ENCODE measurements at places on chromosomes 12 and 14. TPM values are rescaled to one million over a fixed set of nuclear protein-coding genes. Genes with fewer than 3 reads are reported as not detected.

DNA sequence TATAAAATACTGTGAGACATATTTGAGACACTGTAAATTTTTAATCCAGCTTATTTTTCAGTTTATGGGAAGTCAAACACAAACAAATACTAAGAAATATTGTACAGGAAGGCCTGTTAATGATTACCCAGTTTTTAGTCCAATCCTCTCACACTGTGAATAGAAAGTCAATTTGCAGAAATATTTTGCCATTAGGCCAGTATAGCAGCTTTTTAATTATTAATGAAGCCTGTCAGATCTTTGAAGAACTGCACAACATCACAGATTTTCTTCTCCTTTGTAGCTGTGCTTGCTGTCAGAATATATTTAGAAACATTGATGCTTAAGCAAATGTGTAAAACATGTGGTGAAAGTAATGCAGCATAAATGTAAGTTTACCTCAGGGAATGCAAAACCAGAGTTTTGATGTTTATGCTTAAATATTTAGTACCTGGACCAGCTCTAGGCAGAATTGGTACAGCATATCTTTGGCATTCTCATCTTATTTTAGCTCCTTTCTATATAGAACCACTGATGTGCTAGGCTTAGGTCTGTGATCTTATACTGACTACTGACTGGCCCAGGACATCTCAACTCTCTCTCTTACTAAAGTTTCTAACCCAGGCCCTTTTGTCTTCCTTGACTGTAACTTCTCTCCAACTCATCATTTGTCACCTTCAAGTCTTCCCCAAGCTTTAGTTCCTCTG lies 230.8 kb upstream of the NAV3 start:
- no peak for DNase-seq

The GLIPR1 gene
- total RNA-seq: 34.4 TPM

The CDCA3 gene
- total RNA-seq: 143 TPM

DNA sequence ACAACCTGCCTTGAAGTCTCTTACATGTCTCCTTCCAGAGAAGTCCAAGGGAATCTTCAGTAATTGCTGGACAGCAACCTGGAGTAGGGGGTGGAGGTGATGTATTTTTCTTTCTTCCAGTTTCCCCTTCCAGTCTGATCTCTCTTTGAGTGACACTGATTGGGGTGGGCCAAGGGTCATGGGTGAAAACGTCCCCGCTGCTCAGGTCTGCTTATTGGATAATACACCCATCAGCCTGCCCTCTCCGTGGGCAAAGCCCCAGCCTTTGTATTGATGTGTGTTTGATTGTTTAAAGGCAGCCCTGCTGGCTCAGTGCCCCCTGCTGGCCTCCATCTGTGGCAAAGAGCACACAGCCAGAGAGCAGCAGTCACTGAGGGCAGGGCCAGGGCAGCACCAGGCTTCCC lies 35.7 kb upstream of the ATP2A2 start:
- DNase-seq: no peak

The KCNK10 gene
- total RNA-seq: not detected

The RNFT2 gene
- 0.47 TPM for total RNA-seq

The RHOJ gene
- total RNA-seq: 0.32 TPM

DNA sequence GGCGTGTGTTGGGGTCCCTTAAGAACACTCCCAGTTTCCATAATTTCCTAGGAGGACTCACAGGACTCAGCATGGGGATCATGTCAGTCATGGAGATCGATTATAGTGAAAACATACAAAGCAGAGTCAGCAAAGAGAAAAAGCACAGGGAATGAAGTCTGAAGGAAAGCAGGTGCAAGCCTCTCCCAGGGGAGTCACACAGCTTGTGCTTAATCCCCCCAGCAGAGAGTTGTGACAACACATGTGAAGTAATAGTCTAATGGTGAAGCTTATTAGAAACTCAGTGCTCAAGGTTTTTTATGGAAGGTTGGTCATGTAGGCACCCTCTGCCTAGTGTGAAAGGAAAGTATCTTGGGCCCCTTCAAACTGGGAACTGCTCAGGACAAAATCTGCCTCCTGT lies 149.0 kb upstream of the SEL1L start:
- DNase-seq: no peak

DNA sequence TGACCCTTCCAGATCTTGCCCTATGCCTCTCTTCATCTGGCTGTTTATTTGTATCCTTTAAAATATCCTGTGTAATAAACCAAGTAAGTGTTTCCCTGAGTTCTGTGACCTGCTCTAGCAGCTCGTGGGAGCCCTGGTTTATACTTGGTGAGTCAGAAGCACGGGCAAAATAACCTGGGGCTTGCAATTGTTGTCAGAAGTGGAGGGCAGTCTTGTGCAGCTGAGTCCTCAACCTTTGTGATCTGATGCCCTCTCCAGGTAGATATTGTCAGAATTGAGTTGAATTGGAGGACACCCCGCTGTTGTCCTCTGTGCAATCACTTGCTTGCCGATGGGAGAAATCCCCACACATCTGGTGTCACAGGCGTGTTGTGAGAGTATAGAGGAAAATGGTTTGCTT lies 62.5 kb upstream of the PRICKLE1 start:
- no peak for DNase-seq

DNA sequence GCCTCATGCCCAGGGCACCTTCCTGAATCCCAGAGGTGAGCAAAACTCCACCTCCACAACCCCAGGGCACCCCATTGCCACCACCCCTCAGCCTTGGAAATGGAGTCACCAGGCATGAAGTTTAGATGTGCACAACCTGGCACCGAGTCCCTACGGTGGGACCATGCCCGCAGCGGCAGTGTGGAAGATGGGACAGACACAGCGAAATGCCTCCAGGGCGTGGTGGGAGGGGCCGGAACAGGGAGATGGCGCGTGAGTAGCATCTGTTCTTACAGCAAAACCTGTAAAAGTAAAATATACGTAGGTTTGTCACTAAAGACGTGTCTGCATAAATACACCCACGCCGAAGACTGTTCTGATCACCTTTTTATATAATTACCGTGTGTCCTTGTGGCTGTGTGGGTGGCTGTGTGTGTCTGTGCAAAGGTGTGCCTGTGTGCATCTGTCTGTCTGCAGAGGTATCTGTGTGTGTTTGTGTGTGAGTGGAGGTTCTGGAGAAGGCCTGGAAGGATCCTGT lies 17.4 kb upstream of the DEGS2 start:
- DNase-seq: no peak

- DNase-seq: no peak
Measured at GRCh38 chr14:70943838-70944237, 36.6 kb downstream of the PCNX1 start.

DNA sequence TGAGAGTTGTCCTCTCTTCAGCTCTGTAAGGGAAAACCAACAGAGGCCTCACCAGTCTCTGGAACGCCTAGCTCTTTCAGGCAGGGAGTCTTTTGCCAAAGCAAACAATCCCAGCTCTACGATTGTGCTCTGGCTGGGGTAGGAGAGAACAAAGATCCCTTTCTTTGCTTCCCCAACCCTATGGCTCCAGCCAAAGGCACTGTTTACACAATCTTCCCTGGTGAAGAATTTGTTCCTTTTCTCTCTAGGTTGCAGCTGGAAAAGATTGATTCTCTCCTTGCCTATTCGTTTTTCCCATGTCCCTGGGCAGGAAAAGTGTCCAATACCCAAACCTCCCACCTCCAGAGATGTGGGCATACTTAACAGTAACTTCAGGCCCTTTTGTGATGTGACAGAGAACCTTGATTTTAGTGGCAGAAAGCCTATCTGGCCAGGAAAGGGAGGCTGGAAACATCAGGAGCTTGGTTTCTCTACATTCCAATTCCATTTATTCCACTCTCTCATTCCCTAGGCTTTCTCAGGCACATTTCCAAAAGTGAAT lies 16.8 kb downstream of the ATP5MC2 start:
- DNase-seq: peak; percentile 72

GRCh38 chr14:28758253-28758884 lies 8.2 kb upstream of the FOXG1 start:
- no peak for DNase-seq

The RDH5 gene
- 0.22 TPM for total RNA-seq

The SMCO2 gene
- total RNA-seq: not detected

DNA sequence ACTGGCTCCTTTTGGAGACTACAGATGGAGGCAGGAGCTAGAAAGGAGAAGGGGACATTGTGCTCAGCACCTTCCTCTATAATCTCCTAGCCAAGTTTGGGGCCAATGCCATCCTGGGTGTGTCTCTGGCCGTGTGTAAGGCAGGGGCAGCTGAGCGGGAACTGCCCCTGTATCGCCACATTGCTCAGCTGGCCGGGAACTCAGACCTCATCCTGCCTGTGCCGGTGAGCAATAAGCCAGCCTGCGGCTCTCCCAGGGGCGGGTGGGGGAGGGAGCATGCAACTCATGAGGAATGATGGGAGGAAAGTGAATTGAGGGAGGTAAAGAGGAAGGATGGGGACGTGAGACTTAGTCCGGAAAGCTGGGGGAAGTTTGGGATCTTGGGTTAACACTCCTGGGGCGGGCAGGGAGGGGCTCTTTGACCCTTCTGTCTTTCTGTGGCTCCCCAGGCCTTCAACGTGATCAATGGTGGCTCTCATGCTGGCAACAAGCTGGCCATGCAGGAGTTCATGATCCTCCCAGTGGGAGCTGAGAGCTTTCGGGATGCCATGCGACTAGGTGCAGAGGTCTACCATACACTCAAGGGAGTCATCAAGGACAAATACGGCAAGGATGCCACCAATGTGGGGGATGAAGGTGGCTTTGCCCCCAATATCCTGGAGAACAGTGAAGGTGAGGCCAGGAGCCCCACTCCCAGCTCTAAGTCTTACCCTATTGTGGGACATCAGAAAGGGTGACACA lies 3.3 kb downstream of the ENO2 start:
- no peak for DNase-seq

- no peak for DNase-seq
Measured at GRCh38 chr12:57475271-57476161, 4.2 kb downstream of the ARHGAP9 start.

DNA sequence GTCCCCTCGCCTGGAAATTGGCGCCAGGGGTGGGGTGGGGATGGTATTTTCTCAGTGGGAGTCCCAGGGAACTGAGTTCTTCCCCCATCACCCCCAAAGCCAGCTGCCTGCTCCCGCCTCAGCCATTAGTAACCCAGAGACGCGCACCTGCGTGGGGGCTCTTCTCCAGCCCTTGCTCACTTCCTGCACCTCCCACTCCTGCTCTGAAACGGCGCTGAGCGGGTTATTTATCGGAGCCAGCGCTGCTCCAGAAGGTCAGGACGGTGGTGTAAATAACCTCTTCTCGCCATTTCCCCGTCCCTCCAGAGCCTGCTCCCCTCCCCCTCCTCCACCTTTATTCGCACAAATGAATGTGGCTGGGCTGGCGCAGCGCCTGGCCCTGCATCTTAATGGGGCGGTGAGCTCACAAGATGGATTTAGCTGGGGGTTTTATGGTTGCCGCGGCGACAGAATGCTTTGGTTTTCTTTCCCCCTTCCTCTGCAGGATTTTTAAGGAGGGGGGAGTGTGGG lies 12.2 kb downstream of the GPR84 start:
- DNase-seq: no peak

DNA sequence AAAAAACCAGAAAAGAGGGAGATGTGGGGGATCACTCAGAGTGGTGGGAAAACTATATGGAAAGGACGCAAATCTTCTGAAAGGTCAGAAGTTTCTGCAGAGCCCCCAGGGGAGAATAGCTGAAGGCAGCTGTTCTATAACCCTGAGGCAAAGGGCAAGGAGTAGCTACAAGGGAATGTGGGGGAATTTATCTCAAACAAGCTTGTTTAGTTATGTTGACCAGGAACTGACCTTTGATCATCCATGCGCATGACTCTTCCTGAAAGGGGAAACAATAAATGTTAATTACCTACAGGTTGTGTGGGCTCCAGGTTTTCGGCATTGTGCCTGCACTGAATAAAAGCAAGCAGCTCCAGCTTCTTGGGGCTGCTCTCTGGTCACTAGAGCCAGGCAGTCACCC lies 968.5 kb downstream of the AACS start:
- DNase-seq: no peak

The ACVRL1 gene
- 23.3 TPM for total RNA-seq

DNA sequence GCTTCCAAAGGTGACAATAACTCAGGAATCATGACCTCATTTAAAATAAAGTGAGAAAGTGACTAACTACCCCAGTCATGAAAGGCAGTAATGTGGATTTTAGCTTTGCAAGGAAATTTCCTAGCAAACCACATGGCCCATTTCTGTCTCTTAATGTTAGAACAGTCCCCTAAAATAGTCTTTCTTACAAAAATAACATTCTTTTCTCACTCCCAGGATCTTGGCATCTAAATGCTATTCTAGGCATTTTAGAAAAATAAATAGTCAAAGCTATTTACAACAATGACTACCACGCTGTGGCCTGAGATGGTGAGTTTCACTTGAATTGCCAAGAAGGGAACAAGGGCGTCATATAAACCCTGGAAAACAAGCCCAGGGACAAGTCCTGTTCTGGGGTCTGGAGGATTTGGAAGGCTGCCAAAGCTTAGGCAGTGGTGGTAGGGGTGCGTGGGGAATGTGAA lies 101.2 kb upstream of the CCDC175 start:
- no peak for DNase-seq

The SRRM4 gene
- total RNA-seq: not detected

- no peak for DNase-seq
Measured at GRCh38 chr14:81208489-81208888, 12.3 kb downstream of the GTF2A1 start.

DNA sequence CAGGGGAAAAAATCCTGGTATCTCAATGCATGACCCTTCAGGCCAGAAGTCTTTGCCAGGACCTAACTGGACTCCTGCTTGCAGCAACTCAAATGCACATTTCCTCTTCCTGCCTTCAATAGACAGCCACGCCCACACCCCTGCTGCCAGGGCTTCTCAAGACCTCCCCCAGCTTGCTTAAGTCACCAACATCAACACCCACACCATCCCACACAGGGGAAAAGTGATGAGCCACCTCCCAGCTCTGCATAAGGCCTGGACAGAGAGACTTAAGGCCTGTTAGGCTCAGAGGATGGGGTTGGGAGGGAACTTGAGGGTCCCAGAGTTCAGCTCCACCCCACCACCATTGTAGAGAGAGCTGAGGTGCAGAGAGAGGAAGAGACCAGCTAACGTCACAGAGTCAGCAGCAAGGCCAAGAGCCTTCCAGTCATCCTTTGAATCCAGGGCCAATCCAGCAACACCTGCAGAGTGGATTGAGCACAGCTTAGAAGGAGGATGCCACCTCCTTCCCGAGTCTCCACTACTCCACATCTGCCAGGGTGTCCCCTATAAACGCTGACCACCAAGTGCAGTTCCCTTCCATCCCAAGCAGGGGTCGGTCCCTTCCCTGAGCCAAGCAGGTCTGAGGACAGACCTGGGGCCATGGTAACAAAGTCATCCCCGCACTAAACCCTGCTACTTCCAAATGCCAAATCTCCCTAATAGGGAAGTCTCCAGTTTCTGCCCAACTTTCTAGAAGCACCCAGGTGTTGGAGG lies 50.0 kb downstream of the KDM2B start:
- DNase-seq: no peak

The GPR65 gene
- 2.2 TPM for total RNA-seq

The PCBP2 gene
- total RNA-seq: 153 TPM

The IL31 gene
- not detected for total RNA-seq

The TMCC3 gene
- 1.9 TPM for total RNA-seq

- DNase-seq: no peak
Measured at GRCh38 chr12:121970581-121971300, 50.9 kb upstream of the BCL7A start.

Measured in SJSA1 (cell line).